Putamen (tissue), 1 donor: ENCODE measurements at places on chromosomes 7 and 10.

GRCh38 chr10:49371967-49372366 lies 23.9 kb downstream of the DRGX start:
- DNase-seq: no peak

- no peak for DNase-seq
These were observed 34.3 kb downstream of the TET1 start for GRCh38 chr10:68594405-68594804.

- no peak for DNase-seq
These were observed 157.6 kb upstream of the PCBD1 start for GRCh38 chr10:71045936-71046335.

GRCh38 chr10:61465901-61466632 lies 12.9 kb upstream of the TMEM26 start:
- no peak for DNase-seq

DNA sequence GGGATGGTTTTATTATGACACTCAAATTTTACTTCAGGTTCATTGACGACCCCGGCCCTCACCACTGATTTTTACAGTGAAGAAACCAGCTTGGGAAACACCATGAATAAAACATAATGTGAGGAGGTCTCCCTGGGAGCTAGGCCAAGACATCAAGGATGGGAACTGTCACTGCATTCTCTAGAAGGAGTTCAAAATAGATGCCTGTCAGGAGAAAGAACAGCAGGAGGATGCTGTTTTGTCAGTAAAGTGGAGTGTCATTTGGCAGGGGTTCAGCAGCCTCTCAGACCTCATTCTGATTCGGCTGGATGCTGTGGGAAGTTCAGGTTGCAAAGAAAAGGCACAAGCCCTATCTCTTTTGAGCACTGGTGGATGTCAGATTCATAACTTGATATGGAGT lies 360.3 kb upstream of the C7orf33 start:
- DNase-seq: peak; percentile 71

DNA sequence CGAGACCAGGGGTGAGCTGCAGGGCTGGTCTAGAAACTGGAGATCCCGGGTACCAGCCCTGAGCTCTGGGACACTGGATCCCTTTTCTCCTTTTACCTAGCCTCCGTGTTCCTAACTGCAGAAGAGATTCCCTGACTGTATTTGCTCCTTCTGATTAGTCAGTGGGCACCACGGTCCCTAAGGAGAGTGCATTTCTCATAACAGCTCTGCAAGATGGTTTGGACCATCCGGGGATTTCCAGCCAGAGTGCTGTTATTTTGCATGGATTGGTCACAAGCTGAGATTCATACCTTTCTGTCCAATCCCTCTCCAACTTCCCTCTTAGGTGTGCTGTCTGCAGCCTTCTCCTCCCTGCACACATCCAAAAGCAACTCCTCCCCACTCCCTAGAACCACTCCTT lies 122.6 kb downstream of the MYL10 start:
- no peak for DNase-seq

- DNase-seq: no peak
These were observed 215.6 kb downstream of the TCF7L2 start for GRCh38 chr10:113165673-113166072.

GRCh38 chr10:6203331-6204062 lies 765 bp downstream of the PFKFB3 start:
- DNase-seq: no peak

GRCh38 chr7:99448855-99449254 lies 10.1 kb downstream of the CPSF4 start:
- no peak for DNase-seq

GRCh38 chr7:139693651-139694388 lies 84.0 kb downstream of the HIPK2 start:
- DNase-seq: no peak

DNA sequence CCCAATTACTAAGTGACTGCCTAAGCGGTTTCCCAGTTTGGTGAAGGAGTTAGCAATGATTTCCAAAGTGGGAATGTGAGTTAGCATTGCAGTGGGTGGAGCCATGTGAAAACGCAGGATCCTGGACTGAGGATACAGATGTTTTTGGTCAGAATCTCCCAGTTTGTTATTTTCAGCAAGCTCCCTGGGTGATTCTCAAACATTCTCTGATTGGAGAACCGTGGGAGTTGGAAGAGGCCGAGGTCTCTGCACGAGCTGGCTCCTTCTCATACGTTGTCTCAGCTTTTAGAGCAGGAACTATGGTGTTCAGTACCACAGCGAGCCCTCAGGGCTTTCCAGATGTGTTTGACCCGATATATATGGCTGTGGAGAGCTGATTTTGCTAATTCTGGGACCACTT lies 396.5 kb upstream of the NPVF start:
- DNase-seq: no peak

- no peak for DNase-seq
These were observed 20.5 kb upstream of the RASGEF1A start for GRCh38 chr10:43287056-43288007.
